Renal cortical epithelial cell (primary cell): ENCODE measurements at places on chromosomes 12 and 14.

DNA sequence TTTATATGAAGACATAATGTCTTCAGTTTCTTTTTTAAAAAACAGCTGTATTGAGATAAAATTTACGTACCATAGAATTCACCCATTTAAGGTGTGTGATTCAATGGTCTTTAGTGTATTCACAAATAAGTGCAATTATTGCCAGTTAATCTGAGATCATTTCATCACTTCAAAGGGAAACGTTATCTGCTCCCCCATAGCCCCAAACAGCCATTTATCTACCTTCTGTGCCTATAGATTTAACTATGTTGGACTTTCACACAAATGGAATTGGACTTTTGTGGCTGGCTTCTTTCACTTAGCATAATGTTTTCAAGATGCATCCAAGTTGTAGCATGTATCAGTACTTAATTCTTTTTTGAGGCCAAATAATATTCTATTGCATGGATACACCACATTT, 9.7 kb downstream of the PNP start:
- DNase-seq, result no peak

DNA sequence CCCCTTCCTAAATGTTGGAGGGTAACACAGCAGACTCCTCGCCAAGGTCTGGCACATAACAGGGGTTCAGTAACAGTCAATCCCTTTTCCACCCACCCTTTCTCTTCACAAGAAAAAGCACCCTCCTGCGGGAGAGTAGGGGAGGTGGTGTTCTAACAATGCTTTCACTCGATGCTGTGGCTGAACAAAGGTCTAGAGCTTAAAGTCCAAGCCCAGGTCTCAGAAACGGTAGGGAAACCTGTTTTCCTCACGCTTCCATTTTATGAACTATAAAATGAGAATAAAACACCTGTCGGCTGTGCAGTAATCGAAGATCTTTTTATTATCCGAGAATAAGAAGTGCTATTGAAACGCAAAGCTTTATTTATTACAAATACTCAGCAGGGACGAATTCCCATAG, 20.9 kb upstream of the CACNA2D4 start:
- DNase-seq, result no peak

DNA sequence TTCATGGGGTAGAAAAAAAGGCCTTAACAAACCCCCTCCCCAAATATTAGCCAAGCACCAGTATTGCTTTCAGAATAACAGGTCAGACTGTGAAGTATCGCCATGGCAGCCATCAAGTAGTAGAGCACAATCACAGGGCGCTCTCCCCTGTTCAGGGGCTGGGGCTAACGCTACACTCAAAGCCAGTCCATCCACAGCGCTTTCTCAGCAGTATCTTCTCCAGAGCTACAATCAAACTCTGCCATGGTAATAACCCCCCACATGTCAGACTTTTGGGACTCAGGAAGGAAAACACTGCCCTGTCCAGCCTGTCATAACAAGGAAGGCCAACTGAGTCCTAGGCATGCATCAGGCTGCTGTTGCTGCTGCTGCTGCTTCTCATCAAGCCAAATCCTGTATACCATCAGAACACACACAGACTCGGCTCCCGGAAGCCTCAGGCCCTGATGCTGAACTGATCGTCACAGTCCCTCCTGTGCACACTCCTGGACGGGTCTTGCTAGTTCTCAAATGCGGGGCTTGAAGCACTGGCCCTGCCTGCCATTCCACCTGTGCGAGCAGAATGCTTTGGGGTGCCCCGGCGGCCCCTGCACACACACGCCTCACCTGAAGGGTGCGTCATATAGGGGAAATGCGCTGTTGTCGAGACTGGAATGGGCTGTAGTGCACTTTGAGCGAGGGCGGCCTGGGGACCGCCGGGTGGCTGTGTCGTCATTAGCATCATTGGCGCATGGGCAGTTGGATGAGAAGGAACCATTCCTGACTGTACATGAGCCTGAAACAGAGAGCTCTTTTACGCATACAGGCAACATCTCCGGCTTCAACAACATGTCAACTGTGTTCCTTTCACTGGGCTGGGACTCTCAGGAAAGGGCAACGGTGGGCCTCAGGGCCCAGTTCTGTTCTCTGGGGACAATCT, 47.6 kb downstream of the SH2B3 start:
- no peak for DNase-seq

DNA sequence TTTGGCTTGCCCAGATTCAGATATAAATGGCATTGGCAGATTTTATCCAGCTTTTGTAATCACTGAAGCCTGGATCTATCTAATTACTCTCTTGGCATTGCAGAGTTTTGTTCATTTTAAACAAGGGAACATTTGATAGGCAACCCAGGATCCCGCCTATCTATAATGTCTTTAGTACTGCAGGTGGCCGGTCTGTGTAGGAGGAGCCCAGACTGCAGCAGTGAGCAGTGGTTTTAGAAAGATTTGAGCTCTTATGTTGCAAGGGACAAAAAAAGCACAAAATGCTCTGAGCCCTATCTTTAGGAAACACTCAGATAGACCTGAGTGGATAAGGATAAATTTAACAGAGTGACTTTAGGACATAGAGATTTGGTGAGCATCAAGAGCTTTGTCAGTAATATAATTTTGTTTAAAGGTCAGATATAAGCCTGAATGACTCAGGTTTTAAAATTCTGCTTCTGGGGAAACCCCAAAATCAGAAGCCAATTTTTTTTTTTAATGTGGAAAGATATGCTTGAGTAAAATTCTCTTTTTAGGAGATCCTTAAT, 165.5 kb downstream of the SLC5A8 start:
- DNase-seq, result no peak

- no peak for DNase-seq
These were observed 507 bp downstream of the BAZ2A start for GRCh38 chr12:56629459-56630179.

DNA sequence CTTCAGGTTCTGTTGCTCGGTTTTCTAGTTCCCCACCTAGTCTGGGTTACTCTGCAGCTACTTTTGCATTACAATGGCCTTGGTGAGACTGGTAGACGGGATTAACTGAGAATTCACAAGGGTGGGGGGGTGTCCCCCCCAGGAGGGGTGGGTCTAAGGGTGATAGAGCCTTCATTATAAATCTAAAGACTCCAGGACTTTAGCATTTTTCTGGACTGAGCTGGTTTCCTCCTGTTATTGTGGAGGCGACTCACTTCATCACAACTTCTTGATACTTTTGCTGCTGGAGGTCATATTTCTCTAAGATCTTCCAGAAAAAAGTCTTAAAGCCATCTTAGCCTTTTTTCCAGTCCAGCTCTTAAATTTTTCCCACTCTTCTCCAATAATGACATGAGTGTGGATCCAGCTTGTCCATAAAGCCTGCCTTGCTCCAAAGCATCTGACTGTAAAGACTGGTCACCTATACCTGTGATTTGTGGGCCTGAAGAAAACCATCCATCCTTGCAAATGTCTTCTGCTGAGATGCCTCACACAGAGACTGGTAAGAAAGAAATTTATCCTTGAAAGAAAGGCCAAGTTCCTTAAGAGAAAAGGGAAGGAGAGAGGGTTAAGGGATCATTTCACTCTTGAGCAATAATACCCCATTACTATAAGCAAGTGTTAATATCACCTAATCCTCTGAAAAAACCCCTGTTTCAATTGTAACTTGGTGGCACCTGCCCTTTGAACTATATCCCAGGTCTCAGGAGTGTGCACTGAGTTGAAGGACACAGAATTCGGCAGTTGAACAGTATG, 19.7 kb upstream of the SLC2A14 start:
- no peak for DNase-seq

GRCh38 chr14:85252011-85252410, 277.9 kb upstream of the FLRT2 start:
- DNase-seq, result no peak

DNA sequence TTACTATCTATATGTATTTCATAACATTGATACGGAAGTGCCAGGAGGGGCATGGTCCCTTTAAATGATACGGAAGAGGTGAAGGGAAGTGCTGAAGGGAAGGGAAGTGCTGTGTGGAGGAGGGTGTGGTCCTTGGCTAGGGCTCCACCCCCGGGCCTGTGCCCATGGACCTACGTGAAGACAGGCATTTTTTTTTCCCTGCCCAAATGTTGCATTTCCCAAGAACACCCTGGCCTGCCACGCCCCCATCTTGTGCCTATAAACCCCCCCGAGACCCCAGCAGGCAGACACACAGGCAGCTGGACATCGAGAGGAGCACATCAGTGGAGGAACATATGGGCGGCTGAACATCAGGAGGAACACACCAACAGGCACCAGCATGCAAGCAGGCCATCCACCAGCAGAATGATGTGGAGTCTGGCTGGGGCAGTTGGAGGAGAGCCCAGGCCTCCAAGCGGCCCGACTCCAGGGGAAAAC, 134.1 kb downstream of the SLC41A2 start:
- DNase-seq, result no peak

DNA sequence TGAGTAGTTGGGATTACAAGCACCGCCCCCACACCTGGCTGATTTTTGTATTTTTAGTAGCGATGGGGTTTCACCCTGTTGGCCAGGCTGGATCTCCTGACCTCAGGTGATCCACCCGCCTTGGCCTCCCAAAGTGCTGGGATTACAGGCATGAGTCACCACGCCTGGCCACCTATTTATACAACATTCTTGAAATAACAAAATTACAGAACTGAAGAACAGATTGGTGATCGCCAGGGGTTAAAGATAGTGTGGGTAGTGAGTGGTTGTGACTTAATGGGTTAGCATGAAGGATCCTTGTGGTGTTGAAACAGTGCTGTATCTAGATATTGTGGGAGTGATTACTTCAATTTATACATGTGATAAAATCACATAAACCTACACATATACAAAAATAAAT, 7.4 kb downstream of the GLIPR1L1 start:
- DNase-seq, result no peak

GRCh38 chr14:89684139-89684538, 267.1 kb upstream of the FOXN3 start:
- DNase-seq, result no peak

- DNase-seq, result no peak
These were observed 10.4 kb downstream of the DEGS2 start for GRCh38 chr14:100148837-100149731.

GRCh38 chr12:130577351-130577750, 138.7 kb downstream of the RIMBP2 start:
- DNase-seq, result no peak

- DNase-seq, result no peak
These were observed 28.6 kb downstream of the KCNA5 start for GRCh38 chr12:5072311-5072710.

- no peak for DNase-seq
These were observed 2.5 kb upstream of the SNX6 start for GRCh38 chr14:34632411-34632978.

DNA sequence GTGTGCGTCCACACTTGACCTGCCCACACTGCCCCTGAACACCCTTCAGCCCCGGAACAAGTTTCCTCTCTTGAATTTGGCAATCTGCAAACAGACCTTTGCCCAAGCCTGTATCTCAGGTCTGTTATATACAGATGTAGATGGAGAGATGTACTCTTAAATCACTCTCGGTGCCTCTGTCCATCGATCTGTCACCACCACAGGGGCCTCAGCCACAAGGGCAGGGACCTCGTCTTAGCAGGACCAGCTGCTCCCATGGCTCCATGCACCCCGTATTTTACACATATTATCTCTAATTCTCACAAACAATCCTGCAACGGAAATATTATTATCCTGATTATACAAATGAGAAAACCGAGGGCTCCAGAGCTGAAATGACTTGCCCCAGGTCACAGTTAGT, 313.4 kb downstream of the BCL11B start:
- DNase-seq, result no peak
